ENCODE measurements at places on chromosomes 1 and 21.

DNA sequence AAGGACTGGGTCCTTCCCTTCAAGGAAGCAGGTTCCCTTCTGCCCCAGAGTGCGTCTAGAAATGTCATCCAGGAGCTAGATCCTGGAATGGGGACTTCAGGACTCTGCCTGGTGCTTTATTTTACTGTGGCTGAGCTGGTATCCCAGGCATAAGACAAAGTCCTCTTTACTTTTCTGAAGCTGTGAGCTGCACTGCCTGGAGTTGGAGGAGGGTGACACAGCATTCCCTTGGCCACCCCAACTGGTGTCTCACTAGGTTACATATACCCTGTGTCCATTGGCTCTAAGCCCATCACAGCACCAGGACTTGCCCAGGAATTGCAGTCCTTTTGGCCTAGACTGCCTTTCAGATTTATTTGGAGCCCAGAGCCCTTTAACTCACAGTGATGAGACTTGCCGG lies 41.8 kb upstream of the CD55 start:
- no peak for DNase-seq

DNA sequence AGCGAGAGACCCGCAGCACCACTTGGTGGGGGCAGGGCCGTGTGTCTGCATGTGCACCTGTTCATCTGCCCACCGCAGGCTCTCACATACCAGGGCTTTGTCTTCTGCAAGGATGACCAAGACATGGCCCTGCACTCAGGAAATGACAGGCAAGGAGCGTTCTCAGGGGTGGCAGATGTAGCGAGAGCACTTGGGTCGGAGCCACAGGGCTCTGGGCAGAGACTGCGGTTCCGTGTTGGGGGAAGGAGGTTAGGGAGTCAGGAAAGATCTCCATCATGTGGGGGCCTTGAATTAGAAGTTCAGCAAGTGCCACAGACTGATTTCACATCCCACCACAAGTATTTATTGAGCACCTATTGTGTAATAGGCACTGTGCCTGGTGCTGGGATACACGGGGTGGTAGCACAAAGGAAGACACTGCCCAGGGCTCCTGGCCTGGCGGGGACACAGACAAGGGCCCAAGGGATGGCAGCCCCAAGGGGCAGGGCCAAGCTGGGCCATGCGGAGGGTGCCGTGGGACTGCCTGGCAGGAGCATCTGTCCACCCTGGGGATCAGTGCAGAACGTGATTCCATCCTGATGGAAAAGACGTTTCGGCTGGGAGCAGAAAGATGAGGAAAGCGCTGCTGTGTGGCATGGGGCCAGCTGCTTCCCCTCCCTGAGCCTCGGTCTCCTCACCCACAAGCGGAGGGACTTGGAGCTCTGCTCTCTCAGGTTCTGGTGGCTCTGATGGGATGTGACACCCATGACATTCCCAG lies 11.4 kb upstream of the SPSB1 start:
- no peak for DNase-seq

GRCh38 chr1:171329251-171329650 lies 15.3 kb downstream of the FMO4 start:
- no peak for DNase-seq

DNA sequence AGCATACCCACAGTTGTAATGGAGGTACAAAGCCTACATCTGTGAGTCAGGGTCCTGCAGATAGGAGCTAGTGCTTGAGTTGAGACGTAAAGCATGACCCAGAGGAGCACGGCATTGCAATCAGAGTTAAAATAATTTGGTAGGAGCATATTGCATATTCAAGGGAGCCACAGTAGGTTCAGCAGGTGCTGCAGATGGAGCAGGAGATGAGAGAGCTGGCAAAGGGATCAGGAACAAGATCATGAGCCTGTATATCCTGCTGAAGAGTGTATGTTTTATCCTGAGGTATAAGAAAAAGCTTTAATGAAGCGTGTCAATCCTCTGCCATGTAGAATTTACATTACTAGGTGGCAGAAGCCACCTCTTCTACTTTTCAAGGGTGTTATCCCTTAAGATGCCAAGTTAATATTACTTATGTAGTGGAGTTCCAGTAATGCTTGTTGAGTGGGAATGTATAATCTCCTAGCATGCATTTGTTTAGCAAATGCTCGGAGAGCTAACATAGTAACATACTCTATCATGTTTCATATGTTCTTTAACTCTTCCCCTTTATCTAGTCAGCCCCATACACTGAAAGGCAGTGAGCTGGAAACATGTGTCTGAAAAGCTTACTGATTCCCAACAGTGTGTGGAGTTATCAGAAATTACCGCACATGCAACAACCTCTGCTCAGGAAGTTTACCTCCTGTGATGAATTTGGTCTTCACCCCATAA lies 300.3 kb downstream of the GRIK1 start:
- DNase-seq, result no peak

GRCh38 chr1:238485057-238485911 lies 594.6 kb upstream of the ZP4 start:
- DNase-seq, result peak; percentile 69

DNA sequence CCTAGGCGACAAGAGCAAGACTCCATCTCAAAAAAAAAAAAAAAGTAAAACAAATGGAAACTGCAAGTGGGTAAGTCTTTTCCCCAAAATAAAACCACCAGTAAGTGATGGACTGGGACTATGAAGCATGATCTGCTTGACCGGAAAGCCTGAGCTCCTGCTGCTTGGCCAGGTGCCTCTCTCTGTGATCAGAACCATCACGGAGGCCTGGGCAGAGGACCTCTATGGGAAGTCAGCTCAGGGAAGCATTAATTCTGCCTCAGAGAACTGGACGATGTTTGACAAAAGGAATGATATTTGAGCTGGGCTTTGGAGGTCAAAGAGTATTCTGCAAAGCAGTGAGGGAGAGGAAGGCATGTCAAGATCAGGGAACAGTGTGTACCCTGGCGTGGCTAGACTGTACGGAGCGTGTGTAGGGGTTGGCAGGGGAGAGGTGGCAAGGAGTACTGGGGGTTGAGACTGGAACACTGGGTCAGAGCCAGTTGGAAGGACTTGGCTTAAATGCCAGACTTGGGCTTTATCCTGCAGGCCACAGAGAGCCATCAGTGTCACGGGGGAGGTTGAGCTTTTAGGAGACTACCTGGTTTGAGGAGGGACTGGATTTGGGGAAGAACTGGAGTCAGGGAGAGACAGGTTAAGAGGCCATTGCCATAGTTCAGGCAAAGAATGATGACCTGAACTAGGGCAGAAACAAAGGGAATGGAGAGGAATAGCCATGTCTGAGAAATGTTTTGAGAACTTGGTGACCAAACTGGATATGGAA lies 16.4 kb downstream of the ATP1A2 start:
- no peak for DNase-seq

- DNase-seq, result no peak
These were observed 3.8 kb upstream of the PADI3 start for GRCh38 chr1:17244821-17245740.

- DNase-seq, result no peak
These were observed 148.5 kb downstream of the PIK3R3 start for GRCh38 chr1:45983967-45984366.

DNA sequence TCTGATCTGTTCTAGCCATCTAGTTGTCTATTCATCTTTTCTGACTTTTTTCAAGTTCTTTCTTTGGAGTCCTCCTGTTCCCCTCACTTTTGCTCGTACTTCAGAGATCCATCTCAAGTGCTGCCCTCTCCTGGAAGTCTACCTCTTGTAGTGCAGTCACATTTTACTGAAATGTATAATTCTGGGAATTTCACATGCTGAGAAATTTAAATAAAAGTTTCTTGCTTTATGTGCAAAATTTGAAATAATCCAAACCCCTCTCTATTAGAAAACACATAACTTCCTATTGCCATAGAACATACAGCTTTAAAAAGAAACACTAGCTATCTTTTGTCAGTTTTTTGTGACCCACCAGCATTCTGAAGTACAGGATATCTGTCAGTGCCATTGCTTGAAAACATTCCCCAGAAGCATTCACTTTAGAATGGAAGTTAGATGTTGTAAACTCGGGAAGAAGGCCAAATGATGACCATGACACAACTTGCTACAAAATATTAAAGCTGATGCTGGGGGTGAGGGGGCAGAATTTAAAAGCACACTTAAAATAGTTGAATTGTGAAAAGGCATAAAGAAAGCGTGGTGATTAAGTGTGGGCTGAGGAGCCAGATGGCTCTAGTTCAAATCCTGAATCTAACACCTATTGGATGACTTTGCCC lies 22.0 kb downstream of the RLF start:
- no peak for DNase-seq

DNA sequence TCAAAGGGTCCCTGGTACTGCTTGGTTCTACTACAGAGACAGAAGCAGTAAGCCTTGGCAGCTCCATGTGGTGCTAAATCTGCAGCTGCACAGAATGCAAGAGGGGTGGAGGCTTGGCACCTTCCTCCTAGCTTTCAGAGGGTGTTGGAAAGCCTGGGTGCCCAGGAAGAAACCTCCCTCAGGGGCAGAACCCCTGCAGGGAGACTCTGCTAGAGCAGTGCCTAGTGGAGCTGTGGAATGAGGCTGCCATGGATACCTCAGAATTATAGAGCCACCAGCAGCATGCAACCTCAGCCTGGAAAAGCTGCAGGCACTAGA lies 76.2 kb upstream of the TLR5 start:
- DNase-seq, result no peak

GRCh38 chr1:221706876-221707582 lies 34.9 kb downstream of the DUSP10 start:
- DNase-seq, result no peak

DNA sequence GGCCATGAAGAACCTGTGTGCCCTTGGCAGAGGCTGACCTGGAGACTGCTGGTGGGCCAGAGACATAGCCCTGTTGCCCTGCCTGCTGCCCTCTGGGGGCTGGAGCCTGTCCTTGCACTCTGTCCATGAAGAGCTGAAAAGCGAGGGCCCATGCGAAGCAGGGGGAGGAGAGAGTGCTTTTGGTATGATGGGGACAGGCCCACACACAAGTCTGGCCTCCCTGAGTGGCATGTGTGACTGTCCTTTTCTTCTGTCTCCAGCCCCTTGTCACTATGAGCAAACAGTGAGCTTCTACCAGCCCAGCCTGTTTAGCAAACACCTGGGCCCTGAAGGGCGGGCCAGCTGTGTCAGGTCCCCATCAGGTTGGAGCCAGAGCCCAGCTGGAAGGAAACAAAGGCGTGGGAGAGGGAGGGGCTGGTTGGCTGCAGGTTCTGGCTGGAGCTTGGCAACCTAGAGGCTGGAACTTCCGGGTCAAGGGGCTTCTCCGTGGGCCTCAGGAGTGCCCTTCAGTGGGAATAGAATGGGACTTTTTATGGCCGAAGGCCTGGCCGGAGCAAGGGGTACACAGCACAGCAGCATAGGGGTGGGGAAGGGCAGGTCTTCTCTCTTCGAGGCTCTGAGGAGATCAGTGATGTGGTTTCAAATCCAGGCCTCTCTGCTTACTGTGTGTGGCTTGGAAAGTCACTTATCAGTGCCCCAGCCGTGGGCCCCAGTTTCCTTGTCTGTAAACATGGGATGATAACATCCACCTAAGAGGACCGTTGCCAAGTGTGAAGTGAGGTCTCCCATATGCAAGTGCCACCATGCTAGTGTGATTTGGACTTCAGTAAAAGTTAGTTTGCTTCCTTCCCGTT lies 14.3 kb downstream of the QSOX1 start:
- peak; percentile 60 for DNase-seq

- no peak for DNase-seq
These were observed 150.6 kb downstream of the RHOU start for GRCh38 chr1:228885845-228886244.

- DNase-seq, result no peak
These were observed 311.0 kb upstream of the PROX1 start for GRCh38 chr1:213676736-213677135.

DNA sequence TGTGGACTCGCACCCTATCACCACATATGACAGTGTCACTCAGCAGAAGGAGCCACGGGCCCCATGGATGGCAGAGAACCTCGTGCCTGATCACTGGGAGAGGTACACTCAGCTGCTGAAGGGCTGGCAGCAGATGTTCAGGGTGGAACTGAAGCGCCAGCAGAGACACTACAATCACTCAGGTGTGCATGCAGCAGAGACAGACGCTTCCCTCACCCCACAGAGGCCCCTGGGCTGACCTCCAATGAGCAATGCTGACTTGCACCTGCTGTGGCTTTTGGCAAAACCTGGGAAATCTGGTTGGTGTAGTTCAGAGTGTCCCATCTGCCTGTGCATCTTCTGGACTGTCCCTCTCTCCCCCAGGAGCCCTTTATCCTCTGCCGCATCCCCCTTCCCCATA lies 51.9 kb downstream of the KIAA1614 start:
- DNase-seq, result no peak

DNA sequence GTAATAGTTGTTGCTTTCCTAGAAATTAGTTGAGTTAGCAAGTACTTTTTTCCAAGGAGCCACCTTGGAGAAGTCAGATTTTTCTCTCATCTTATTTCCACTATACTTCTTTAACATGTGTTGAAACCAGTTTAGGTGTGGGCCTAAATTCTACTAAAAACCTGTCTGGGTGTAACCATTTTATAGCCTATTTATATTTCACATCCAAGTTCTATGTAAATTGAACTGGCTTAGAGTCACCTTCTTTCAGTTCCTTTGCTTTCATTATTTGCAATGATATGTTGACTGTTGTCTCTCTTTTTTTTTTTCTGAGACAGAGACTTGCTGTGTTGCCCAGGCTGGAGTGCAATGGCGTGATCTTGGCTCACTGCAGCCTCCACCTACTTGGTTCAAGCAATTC lies 195.6 kb downstream of the CLEC20A start:
- no peak for DNase-seq

- DNase-seq, result no peak
These were observed 27.6 kb downstream of the NCF2 start for GRCh38 chr1:183562701-183563100.

- no peak for DNase-seq
These were observed 4.1 kb upstream of the CACNA1E start for GRCh38 chr1:181479137-181479745.

GRCh38 chr1:17545356-17545755 lies 5.9 kb downstream of the ARHGEF10L start:
- DNase-seq, result no peak

DNA sequence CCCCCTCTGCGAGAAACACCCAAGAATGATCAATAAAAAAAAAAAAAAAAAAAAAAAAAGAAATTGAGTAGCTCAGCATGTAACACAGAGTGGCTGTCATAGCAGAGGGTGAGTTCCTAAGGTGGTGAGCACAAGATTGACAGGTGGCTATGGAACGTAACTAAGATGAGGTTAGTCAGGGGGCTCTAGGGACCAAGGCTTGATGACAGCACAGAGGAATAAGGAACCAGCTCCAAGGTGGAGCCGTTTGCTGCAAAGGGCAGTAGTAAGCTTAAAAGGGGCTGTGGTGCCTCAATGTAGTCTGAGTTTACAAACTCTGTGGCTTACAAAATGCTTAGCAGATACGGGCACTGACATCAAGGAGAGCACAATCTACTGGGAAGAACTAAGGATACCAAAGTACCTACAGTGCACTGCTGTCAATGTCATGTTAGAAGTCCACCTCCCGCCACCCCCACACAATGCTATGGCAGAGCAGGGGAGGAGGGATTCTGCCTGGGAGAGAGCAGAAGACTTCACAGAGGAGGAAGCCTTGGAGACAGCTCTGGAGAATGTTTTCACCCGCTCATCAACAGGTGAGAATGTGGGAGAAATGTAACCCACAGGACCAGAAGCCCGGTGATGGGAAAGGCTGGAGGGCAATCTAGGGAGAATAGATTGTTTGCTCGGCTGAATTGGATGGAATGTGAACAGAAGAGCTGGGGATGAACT lies 13.1 kb downstream of the IQGAP3 start:
- DNase-seq, result no peak

GRCh38 chr1:178942285-178943198 lies 71.7 kb upstream of the ANGPTL1 start:
- no peak for DNase-seq

GRCh38 chr1:13483946-13484345 lies 29.9 kb downstream of the LRRC38 start:
- no peak for DNase-seq

Measured in left forelimb (tissue), 1 donor.